ENCODE measurements at places on chromosomes 3 and 15.

GRCh38 chr3:192168202-192168601 is 559.1 kb downstream of the FGF12 start:
- no peak for DNase-seq

DNA sequence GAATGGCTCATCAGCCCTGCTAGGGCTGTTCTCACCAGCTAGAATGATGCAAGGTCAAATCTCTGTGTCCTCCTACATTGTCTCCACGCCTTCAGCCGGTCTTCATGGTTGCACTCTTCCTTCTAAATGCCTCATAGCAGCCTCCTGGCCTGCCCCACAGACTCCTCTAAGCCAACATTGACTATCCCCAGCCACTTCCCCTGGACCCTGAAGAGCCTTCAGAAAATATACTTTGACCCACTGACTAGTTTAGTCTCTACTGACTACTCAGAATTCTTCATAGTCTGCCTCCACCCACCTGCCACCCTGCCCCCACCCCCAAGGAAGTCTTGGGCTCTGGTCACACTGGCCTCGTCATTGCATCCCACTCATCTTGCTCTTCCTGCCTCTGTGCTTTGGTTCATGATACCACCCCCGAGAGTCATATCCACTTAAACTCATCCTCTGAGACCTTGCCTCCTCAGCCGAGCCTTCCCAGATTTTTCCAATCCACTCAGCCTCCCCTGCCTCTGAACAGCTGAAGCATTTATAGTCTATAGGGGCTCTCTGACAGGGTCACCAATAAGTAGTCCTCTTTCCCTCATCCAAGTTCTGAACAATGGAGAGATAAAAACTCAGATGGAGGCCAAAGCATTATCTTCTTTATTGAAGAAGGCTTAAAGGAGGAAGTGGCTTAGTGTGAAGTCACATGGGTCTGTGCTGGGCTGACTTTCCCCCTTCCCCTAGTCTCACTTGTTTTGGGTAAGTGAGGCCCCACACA is 9.5 kb upstream of the DOCK3 start:
- no peak for DNase-seq

- no peak for DNase-seq
Measured at GRCh38 chr3:59401924-59402323, 352.1 kb upstream of the CFAP20DC start.

DNA sequence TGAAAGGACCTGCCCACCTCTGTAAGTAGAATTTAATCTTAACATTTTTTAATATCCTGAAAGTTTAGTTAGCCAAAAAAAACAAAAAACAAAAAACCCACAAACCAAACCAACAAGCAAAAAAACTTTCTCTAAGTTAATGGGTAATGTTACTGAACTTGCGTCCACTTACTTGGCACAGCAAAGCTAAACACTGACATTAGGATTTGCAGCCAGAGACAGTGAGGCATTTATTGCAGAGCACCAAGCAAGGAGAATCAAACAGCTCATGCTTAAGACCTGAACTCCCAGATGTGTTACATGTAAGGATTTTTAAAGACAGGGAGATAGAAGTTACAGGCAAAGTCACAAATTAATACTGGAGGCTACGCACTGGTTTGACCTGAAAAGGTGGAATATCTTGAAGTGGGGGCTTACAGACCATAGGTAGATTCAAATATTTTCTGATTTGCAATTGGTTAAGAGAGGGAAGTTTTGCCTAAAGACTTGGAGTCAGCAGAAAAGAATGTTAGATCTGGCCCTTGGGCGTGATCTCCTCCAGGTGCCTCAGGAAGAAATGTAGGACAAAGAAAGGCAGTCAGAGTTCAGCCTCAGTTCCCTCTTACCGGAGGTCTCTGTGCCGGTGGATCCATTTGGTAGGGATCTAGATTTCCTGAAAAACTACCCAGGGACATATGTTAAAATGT is 205.0 kb downstream of the ADAMTSL3 start:
- no peak for DNase-seq

DNA sequence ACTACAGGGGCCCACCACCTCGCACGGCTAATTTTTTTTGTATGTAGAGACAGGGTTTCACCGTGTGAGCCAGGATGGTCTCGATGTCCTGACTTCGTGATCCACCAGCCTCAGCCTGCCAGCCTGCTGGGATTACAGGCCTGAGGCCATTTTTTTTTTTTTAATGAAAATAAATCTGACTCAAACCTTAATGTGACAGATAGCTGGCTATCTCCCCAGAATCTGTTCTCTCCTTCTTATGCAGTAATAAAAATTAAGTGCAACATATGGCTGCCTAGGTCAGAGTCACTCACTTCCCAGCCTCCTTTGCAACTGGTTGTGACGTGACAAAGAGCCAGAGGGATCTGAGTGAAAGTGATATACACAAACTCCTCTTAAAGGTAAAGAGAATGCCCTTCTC is 53.0 kb downstream of the ZNF148 start:
- DNase-seq, result peak; percentile 87

GRCh38 chr3:136069933-136070332 is 104.4 kb downstream of the PPP2R3A start:
- DNase-seq, result no peak

DNA sequence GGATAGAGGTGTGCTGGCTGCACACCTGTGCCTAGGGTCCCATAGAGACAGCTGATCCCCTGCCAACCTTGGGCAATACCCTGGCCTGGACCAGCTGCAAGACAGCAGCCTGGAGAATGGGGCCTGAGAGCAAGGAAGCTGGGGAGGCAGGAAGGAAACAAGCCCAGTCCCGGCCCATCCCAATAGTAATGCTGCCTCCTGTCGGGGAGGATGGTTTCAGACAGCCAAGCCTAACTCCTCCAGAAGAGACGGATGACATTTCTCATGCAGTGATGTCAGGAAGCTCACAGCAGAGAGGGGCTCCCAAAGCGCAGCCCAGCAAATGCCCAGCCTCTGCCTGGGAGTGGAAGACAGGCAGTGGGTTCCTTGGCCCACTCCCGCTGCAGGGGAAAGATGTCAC is 408.8 kb downstream of the OCA2 start:
- no peak for DNase-seq

- DNase-seq, result no peak
Measured at GRCh38 chr15:30962659-30963058, 28.8 kb downstream of the MTMR10 start.

- DNase-seq, result peak; percentile 56
Measured at GRCh38 chr15:52677593-52678467, 1.4 kb downstream of the ATOSA start.

- DNase-seq, result no peak
Measured at GRCh38 chr15:52080706-52081392, 31.7 kb downstream of the BCL2L10 start.

DNA sequence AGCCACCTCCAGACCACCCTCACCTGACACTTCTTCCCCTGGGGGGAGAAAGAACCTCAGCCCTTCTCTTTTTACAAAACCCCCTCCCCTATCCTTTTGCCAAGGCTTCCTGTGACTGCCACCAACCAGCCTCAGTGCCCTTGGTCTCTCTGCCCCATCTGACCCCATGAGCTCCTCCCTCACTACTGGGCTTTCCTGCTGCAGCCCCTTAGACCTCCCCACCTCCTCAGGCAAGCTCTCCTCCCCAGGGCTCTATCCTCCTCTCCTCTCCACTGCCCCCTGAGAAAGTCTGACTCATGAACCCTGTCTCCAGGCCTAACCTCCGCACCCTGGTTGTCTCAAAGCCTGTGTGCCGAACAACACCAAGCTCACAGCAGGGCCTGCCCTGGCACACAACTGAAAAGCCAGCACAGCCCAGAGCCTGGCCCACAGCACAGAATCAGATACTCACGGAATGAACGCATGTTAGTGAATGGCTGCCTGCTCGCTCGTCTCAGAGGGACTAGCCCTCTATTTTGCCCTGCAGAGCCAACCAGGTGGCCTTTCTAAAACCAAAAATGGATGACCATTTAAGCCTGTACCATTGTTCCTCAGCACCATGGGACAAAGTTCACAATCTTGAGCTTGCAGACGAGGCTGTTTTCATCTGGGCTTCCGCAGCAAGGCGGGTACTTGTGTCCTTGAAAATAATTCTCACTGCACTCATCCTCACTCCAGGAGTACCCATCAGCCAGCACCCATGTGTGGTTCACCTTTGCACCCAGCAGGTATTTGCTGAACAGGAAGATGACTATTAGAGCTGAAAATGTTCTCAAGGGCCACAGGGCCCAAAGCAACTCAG is 1.7 kb downstream of the CHDH start:
- no peak for DNase-seq

DNA sequence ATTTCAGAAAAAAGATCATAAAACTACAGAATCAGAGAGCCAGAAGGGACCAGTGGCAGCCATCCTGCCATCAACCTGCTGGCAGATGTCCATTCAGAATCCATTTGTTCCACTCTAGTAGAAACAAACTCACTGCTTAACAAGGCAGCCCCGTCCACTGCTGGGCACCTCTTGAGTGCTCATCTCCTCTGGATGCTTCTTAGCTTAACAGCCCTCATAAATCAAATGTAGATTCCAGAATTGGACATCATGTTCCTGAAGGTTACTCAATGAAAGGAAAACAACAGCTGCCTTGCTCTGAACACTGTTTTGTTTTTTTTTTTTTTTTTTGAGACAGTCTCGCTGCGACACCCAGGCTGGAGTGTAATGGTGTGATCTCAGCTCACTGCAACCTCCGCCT is 37.3 kb downstream of the ABCC5 start:
- no peak for DNase-seq

- no peak for DNase-seq
Measured at GRCh38 chr3:3633761-3634160, 165.5 kb upstream of the LRRN1 start.

- DNase-seq, result no peak
Measured at GRCh38 chr3:72082186-72082715, 297.3 kb upstream of the PROK2 start.

- DNase-seq, result no peak
Measured at GRCh38 chr3:45597581-45597980, 3.0 kb downstream of the LIMD1 start.

DNA sequence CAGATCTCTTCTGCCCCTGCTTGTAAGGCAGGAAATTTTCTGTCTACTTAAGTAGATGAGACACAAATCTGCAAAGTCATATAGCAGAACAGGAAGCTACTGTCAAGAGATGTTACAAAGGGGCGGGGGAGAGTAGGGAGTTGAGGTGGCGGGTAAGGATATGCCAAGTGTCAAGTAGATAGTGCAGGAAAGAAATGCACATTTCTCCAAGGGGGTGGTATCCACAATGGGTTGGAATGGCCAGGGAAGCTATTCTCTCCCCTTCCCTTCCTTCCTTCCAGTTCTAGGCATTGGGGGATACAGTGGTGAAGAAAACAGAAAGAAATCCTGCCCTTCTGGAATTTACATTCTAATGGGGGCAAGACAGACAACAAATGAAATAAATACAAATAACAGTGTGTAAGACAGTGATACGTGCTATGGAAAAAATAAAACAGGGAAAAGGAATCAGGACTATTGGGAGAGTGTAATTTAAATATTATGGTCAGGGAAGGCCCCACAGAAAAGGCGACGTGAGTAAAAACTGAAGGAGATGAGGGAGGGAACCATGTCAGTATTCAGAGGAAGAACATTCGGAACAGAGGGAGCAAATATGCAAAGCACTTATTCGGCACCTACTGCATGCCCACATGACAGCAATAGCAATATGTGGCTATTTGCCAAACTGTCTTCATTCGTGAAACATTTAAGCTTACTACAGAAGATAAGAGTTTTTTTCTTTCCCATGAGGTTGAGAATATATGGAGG is 42.8 kb upstream of the RNU6-1 start:
- no peak for DNase-seq

GRCh38 chr3:194460566-194460965 is 26.2 kb downstream of the ATP13A3 start:
- DNase-seq, result no peak

DNA sequence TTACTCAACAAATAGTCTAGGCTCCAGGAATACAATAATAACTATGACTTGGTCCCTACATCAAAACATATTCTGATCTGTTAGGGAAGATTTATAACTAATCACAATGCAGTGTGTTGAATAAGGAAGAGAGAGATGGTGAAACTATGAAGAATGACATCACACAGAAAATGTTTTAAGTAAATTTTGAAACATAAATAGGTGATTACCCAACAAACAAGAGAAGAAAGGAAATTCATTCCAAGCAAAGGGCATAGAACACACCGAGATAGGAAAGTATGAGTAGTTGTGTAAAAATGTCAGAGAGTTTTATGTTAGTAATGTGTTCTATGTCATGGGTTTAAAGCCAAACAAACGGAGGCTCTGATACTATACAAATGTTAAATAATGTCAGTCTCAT is 13.4 kb downstream of the SEC62 start:
- peak; percentile 27 for DNase-seq

DNA sequence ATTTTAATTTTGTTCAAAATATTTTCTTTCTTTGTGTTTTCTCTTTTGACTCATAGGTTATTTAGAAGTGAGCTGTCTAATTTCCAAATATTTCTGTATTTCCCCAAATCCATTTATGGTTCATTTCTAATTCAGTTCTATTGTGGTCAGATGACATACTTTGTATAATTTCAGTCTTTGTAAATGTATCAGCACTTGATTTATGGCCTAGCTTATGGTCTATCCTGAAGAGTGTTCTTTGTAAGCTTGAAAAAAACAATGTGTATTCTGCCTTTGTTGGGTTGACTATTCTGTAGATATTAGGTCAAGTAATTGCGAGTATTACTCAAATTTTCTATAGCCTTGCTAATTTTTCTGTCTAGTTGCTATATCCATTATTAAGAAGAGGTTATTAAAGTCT is 311.2 kb downstream of the OCA2 start:
- peak; percentile 13 for DNase-seq

DNA sequence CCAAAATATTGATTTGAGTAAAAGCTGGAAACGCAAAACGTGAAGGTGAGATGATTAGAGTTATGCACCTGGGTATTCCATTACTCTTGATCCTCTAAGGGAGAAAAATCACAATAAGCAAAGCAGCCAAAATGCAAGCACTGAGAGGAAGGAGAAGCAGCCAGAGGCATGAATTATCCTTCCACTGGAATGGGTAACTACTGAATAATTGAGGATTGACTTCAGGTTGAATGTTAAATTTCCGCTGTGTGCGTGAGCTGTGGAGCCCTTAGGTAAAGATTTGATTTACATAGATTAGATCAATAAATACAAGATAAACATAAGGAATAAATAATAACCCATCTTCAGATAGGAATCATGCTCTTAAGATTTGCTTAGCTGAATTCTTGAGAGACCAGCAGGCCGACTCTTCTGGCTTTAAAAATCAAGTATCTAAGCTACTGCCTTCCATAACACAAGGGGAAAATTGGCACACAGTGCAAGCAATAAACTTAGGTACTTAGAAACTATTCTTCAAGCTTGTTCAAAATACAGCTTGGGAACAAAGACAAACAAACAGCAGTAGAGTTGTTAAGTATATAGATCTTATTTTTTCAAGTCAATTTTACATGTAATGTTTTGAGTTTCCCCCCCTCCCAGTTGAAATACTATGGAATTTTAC is 1459.5 kb downstream of the ZPLD1 start:
- DNase-seq, result peak; percentile 0

GRCh38 chr3:129703913-129704312 is 97.4 kb upstream of the PLXND1 start:
- DNase-seq, result no peak

- DNase-seq, result peak; percentile 64
Measured at GRCh38 chr15:48644827-48645557, 517 bp downstream of the FBN1 start.

GRCh38 chr3:153289334-153289808 is 127.3 kb downstream of the RAP2B start:
- DNase-seq, result no peak

- DNase-seq, result peak; percentile 17
Measured at GRCh38 chr3:46695962-46696894, 2.7 kb upstream of the ALS2CL start.

GRCh38 chr3:52202384-52203077 is 4.6 kb downstream of the ALAS1 start:
- DNase-seq, result no peak

Measured in fibroblast of skin of right quadriceps (primary cell).